ENCODE measurements at places on chromosomes 6 and 20.
A peak's percentile ranks its signal among the peaks of the same experiment; 100 is the strongest.

GRCh38 chr6:137387096-137387764 lies 107.0 kb downstream of the OLIG3 start:
- DNase-seq: no peak

DNA sequence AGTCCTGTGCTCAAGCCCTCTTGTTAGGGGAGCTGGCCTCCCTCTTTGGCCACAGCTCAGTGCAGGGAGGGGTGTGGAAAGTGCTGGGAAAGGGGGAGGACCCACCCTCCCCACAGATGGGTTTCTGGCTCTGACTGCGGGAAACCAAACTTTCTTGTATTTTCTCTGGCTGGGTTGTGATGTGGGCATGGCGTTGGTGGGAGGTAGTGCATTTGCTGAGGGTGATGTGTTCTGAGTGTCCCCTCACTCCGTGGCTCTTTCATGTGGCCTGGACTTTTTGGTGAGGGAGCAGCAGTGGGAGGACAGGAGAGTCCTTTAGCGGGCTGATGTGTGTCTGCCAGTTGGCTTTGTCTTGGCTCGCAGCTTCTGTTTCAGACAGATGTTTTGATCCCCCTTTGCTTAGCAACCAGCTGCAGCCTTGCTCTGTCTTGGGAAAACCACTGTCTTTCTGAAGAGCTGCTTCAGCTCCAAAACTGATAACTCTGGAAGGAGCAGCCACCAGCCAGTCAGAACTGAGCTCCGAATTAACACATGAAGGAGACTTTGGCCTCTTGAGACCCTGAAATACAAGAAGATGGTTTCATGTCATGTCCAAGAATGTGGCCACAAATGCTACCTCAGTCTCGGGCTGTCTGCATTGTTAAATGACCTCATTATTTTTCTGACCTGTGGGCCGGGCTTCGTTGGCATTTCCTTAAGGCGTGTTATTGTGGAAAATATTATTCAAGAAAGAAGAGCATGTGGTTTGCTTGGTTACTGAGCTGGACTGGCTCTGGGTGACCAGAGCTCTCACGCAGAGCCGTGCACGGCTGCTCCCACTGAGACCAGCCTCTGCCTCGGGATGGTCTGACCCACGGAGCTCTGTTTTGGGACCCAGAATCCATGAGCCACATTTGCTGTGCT lies 21.5 kb downstream of the SYNJ2 start:
- peak; percentile 87 for DNase-seq

- DNase-seq: no peak
Measured at GRCh38 chr6:86629123-86629522, 308.2 kb upstream of the HTR1E start.

GRCh38 chr6:104633125-104633524 lies 226.6 kb downstream of the HACE1 start:
- no peak for DNase-seq

DNA sequence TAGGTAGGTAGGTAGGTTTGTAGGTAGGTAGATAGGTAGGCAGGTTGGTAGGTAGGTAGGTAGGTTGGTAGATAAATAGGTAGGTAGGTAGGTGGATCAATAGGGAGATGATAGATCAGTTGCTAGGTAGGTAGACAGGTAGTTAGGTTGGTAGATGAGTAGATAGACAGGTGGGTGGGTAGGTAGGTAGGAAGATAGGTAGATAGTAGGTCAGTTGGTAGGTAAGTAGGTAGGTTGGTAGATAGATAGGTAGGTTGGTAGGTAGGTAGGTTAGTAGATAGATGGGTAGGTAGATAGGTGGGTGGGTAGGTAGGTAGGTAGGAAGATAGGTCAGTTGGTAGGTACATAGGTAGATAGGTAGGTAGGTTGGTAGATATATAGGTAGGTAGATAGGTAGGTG lies 72.0 kb upstream of the PDE10A start:
- DNase-seq: no peak

DNA sequence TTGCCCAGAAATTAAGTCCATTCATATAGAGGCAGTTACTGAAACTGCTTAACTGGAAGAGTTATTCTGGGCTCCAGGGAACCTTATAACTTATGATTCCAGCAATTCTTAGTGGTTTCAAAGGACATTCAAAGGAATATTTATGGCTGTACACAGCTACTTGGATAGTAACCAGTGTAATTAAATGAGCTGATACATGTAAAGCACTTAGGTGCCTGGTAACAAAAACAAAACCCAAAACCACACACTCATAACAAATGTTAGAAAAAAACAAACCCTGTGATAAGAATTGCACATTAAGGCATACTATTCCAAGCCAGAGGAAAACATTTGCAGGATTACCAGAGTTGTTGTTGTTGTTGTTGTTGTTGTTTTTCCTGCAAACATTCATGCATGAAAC lies 51.5 kb downstream of the STK4 start:
- DNase-seq: no peak

- peak; percentile 55 for DNase-seq
Measured at GRCh38 chr20:19817017-19817416, 59.0 kb downstream of the RIN2 start.

- peak; percentile 59 for DNase-seq
Measured at GRCh38 chr20:58228484-58229197, at the start of gene ANKRD60. TSS of gene ANKRD60 (minus strand) at chr20:58228653. CDS start at chr20:58228653, 0 bp downstream.

GRCh38 chr6:150056156-150056555 lies 12.8 kb downstream of the ULBP3 start:
- no peak for DNase-seq

- DNase-seq: no peak
Measured at GRCh38 chr20:53576586-53577318, 16.9 kb downstream of the ZNF217 start.

GRCh38 chr6:13404228-13404891 lies 76.0 kb upstream of the TBC1D7 start:
- no peak for DNase-seq

- no peak for DNase-seq
Measured at GRCh38 chr6:126907996-126908395, 210.5 kb upstream of the RSPO3 start.

DNA sequence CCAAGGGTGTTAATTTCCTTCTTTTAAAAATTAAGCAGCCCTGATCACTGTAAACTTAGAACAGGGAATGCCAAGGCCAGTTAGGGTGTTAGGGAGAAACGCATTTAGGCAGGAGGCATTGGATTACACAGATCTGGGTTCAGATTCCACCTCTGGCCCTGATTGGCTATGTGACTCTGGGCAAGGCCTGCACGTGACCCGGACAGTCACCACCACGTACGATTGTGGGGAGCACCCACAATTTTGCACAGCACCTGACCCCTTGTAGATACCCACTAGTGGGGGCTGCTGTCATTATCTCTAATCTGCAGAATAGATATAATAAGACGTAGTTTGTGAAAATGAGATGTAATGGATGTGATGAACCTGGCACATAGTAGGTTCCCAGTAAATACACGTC lies 59.5 kb upstream of the ZNFX1 start:
- no peak for DNase-seq

DNA sequence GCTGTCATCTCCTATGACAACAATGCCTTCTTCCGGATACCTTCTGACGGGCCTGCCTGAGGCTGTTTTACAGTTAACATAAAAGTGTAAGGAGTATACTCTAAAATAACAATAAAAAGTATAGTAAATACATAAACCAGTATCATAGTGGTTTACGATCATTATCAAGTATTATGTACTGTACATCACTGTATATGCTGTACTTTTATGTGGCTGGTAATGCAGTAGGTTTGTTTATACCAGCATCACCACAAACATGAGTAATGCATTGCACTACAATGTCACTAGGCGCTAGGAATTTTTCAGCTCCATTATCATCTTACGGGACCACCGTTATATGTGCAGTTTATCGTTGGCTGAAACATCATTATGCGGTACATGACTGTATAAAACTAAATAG lies 76.5 kb downstream of the VEGFA start:
- no peak for DNase-seq

DNA sequence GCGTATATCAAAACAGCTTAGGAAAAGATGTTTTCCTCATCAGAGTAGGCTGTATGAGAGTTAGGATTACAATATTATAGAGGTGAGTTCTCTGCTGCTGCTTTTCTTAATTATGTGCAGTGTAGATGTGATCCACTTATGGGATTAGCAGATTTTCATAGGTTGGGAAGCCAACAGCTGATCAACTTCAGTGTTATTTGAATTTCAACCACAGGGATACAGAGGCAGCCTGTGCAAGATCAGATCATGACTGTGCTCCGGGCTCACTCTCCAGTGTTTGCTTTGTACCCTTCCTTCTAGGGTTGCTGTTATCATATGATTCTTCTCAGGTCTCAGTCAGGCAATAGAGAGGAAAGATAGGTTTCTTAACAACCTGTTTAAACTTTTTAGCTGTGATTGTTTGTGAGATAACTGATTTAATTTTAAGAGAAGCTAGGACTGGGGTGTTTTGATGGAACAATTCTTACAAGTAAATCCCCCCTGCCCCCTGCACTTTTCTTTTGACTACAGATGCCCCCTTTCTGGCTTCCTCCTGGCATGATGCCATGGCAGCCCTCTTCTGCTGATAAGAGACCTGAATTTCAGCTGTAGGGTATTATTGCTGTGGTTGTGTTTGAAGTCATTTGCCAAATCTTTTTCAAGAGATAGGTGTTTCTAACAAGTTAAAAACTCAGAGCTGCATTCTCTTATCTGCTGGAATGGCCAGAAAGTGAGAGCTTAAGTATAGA lies 8.5 kb downstream of the RNF8 start:
- DNase-seq: no peak

GRCh38 chr20:60113771-60114170 lies 155.5 kb downstream of the CDH26 start:
- DNase-seq: no peak

GRCh38 chr6:128062882-128063603 lies 162.2 kb upstream of the THEMIS start:
- DNase-seq: no peak

DNA sequence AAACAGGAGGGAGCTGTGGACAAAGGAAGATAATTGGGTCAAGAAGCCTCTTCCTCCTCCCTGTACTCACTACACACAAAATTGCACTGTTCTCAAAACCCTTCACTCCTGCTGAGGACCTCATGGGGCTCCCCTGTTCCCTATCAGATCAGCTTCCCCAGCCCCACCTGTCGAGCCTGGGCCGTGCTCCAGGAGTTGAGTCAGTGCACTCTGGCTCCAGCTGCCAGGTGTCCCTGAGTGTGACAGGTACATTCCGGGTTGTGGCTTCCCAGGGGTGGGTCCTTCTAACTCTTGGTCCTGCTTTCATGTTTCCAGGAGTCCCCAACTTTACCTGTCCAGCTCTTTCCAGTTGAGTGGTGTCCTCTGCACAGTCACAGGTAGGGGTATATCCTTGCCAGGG lies 8.4 kb downstream of the RAB5IF start:
- no peak for DNase-seq

DNA sequence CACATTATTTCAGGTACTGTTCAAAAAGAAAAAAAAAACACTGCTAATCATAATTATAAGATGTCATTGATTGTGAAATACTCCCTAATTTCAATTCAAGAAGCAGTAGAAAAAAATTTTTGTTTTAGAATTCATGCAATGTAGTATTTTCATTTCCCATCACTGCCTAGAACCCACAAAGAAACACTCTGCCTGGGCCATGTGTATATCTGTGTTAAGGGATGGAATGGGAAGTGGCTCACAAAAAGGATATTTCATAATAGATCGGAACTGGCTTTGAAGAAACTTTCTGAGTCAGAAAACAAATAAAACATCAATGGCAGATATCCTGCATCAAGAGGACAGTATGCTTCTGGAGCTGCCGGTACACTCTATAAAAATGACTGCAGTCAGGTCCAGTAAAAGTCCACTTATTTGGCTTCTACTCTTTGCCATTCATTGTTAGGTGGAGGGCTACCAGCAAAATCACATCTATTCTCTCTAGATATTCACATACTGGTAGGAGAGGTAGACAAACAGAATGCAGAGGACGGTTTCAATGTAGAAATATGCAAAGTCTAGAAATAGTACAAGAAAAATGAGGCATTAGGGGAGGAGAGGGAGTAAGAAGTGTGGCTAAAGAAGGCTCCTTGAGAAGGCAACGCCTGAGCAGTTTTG lies 135.0 kb upstream of the TNFAIP3 start:
- DNase-seq: no peak

- DNase-seq: no peak
Measured at GRCh38 chr20:52888096-52888495, 84.1 kb upstream of the TSHZ2 start.

GRCh38 chr6:169427856-169428255 lies 174.2 kb upstream of the THBS2 start:
- peak; percentile 74 for DNase-seq

DNA sequence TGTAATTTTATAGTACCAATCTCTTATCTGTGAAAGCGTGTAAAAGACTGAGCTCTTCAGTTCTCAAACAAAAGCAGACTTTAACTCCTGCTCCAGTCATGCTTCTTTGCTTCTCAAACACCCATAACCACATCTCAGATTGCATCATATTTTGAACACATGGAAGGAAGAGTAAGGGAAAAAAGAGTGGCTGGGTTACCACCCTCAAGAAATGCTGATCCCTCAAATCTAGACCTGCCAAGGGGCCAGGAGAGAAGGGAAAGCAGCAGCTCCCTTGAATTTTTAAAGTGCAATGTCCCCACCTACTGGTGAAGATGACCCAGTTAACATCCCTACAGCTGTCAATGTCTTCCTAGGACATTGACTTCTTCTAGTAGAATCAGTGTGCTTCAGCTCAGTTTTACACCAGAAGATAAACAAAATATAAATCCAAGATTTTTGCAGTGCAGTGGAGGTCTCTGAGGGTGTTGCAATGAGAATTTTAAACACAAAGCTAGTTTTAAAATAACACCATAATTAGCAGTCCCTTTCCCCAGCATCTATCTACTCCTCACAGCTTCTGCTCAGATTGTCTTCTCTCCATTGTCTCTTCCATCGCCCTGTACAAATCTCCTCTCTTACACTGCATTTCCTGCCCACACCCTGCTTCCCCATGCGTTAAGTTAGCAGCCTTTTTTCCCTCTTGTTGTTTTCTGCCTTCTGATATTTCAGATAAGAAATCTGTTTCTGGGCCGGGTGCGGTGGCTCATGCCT lies 22.6 kb upstream of the HLA-DQB2 start:
- peak; percentile 63 for DNase-seq

DNA sequence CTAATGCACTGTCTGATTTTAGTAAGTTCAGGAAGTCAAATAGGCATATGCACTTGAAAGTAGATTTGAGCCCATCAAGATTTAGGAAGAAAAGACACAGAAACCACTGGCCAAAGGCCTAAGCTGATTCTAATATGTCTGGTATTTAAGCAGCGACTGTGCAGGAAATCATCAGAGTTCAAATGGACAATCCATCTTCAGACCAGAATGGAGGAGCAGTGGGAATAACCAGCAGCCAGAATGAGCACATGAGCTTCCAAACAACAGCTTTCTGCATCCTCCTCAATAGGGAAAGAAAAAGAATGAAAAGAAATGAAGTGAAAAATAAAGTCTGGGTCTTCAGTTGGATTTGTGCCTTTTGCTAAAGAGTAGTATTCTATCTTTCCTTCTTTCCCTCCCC lies 50.6 kb downstream of the SOD2 start:
- DNase-seq: no peak

DNA sequence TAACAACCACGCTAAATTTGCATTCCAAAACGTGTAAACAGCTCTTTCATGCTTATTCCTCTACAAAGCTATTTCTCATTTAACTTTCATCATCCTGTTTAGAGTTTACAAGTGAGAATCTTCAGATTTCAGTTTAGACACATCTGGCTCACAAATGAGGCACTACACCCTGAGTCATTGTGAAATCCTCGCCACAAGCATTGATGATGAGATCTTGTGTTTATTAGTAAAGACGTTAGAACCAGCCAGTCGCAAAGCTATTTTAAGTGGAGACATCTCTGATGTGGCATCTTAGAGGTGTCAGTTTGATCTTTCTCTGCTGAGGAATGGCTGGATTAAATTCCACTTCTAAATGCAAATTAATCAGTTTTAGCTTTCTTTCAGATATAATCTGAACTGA lies 8.3 kb upstream of the ISM1 start:
- no peak for DNase-seq
